ENCODE measurements at places on chromosomes 5 and 9.

DNA sequence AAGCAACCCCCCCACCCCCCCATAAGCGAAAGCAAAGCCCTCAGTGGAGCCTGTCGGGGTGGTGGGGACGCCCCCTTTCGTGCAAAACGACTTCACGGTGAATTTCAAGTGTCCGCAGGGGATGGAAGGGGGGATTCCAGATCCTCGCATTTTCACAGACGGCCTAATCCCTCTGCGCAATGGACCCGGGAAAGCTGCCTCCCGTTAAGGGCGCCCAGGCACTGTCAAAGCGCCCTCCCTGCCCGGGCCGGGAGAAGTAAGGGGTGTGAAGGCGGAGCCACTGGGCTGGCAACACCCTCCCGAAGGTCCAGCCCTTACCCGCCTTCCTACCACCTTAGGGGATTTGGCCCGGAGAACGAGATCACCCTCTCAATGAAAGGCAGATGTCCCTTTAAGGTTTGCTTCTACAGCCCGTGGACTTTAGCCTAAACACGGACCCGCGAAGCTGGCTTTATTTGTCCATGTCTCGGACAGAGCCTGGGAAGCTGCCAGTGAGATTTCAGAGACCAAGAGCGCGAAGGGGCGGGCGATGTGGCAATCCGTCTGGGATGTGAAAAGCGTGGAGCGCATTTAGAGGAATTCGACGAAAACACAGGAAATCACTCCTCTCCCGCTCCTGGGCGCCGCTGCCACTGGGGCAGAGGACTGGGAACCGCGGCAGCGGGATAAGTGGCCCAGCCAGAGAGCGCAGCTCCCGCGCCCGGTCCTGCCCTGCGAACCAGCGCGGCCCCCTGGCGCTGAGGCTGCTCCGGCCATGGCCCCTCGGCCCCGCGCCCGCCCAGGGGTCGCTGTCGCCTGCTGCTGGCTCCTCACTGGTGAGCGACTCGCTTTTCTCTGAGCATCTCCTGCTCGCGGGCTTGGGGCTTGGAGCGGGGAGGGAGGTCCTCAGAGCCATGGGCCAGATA lies at the start of the genes ITGA1 and PELO:
Gene ITGA1, plus strand, starts transcription at position 317 of the 905 bp plus-strand sequence. Its CDS starts 438 bp downstream, at position 755.
Gene PELO, plus strand, starts transcription at position 317 of the 905 bp plus-strand sequence. CDS start 12,479 bp downstream, outside the sequence.
- DNase-seq = peak; percentile 29

DNA sequence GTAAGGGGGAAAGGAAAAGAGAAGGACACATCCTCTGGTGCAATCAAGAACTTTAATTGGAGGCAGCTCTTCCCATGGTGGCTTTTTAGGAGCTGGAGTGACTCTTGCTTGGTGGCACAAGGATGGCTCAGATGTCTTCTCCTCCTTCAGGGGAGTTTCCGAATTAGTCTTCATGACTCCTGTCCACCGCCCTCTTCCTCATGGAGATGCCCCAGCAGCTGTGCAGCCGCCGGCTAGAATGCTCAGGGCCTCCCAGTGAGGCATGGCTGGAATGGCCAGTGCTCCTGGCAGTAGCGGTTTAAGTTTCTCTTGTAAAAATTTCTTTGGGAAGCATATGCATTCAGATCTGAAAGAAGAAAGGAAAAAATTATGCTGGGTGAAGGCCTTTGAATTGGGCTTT lies 8.8 kb upstream of the TEX53 start:
- DNase-seq = no peak

DNA sequence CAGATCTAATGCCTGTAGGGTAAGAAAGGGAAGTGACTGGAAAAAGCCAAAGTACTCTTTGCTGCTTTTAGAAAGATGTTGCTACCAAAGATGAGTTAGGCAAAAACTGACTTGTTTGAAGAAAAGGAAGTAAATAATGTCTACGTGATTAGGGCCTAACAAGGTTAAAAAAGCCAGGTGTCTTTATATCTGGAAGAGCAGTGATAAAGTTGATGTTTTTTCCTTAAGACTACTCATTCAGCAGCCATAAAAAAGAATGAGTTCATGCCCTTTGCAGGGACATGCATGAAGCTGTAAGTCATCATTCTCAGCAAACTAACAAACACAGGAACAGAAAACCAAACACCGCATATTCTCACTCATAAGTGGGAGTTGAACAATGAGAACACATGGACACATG lies 13.5 kb upstream of the AMACR start:
- DNase-seq = no peak

GRCh38 chr5:159894149-159894720 lies 22.0 kb upstream of the ADRA1B start:
- DNase-seq = no peak

DNA sequence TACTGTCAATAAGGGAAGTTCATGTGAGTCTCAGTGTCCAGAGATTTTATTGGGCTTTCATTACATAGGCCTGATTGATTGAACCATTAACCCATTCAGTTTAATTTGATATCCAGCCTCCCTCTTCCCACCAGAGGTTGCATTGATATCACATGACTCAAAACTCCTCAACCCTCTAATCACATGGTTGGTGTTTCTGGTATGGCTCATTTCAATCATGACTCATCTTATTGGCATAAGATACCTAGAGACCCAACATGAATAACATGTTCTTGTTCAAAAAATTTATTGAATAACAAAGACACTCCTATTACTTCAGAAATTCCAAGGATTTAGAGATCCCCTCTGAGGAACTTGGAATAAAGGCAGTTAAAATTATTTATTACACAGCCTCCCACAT lies 982.2 kb downstream of the TLE1 start:
- no peak for DNase-seq

DNA sequence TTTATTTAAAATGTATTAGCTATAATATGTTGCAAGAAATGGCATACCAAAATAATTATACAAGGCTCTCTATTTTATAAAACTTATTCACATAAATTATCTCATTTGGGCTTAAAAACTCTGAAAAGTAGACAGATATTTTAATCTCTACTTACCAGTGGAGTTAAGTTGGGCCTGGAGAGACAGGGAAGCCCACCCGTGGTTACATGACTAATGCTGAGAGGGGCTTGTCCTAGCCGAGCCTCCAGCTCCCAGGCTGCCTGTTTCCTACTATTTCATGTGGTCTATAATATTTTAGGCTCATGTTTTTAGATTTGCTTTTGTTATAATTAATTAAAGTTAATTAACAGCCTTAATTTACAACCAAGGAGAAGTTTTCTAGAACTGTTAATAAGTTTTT lies 20.9 kb upstream of the ASPN start:
- DNase-seq = no peak

DNA sequence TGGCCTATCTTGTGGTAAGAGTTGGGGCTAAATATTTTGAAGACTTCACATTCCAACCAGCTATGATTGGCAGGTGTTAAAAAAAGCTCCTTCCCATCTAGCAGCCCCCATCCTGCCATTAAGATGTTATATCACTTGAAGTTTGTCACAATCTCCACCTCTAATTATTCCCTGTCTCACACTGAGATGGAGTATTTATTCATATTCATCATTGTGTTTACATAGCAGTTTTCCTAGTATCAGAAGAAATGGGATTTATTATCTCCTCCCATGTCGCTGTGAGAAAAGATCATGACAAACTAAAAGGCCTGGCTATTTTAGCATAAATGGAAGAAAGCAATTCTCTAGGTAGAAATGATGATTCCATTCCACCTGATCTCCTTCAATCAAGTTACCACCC lies 653.6 kb downstream of the GABRG2 start:
- no peak for DNase-seq

DNA sequence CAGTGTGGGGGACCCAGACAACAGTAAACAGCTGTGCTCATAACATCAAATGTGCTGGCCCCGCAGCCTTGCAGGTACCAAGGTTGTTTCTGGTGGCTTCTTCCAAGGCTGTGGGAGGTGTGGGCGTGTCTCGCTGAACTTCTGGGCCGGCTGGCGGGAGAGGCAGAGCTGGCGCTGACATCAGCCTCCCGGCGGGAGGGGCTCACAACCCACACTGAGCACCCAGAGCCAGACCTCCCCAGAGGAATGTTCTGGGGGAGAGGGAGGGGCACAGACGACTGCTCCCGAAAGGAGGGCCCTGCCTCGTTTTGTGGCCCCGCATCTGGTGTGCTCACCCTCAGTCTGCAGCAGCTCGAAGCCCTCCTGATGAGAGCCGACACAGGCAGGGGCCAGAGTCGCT lies 6.9 kb upstream of the SLC12A7 start:
- no peak for DNase-seq

GRCh38 chr5:175021841-175022625 lies 297.7 kb downstream of the MSX2 start:
- no peak for DNase-seq

GRCh38 chr5:172721455-172722326 lies 49.3 kb downstream of the DUSP1 start:
- no peak for DNase-seq

DNA sequence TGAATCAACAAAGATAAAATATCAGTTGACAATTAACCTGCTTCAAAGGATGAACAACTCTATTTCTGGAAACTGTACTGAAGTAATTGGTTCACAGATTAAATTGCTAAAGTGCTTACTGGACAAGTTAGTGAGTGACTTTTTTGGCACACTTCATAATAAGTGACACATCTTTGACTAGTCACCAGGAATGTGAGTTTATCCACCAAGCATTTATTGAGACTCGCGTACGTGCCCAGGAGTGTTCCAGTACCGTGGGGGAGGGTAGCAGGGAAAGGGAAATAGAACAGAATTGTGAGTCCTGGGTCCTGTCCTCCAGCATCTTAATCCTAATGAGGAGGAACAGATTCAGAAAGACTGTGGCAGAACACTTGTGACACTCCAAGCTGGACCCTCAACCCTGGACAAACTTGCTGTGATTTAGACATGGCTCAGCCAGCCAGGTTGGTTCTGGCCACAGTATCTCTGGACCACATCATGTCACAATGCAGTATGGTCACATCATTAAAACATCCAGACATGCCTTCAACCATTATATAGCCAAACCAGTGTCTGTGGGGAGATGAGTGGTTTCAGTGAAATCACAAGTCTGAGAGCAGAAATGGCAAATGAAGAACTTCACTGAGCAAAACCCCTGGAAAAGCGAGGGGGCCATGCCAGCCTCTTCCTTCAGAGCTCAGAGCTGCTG lies 623.1 kb downstream of the BNC2 start:
- DNase-seq = no peak

- no peak for DNase-seq
Measured at GRCh38 chr9:92617951-92618510, 51.9 kb downstream of the IPPK start.

DNA sequence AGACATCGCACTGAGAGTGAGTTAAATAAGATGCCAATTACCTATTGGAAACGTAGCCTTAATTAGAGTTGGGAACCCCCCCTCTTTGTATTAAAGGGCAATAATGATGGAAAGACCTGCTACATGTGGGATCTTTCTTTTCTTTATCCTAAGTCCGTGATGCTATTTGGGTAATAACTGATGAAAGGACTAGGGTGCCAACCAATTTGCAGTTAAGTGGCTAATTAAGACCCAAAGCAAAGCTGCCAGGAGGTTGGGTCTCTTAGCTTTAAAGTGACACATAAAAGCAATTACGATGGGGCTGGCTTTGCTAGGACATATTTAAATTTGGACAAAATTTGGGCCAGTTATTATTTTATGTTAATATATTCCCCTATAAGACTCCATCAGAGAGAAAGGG lies 728.8 kb downstream of the NR2F1-AS1 start:
- DNase-seq = no peak

- DNase-seq = no peak
Measured at GRCh38 chr9:123756484-123757106, 173.3 kb downstream of the DENND1A start.

DNA sequence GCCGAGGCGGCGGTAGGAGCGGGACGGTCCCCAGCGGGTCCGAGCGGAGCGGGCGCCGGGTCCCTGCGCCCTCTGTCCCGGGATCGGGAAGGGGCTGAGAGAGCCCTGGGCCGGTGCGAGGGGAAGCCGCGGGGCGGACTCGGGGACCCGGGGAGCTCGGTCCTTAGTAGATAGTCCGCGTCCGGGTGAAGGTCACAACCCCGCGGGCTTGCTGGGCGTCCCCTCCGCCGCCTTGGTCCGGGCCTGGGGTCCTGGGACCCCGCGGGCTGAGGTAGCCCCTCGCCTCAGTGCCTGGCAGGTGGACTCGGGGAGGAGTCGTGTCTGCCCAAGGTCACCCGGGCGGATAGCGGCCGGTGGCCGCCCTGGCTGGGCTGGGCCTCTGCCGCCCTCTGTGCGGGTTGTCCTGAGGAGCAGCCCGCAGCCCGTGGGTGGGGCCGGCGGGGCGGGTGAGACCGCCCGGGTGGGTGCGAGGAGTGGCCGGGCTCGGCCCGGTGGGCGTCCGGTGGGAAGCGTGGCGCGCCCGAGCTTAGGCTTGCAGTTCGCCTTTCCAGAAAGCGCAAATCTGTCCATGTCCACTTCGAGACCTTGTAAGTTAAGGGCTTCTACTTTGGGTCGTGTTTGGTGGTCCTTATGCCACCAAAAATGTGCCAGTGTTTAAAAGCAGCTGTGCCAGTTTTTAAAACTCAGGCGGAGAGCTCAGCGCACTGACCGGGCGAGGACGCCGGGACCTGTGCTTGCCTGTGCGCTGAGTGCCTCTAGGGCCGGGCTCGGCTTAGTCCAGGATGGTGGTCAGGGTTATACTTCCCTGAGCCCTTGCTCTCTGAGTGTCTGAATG lies 554 bp downstream of the SDHA start:
- DNase-seq = no peak

DNA sequence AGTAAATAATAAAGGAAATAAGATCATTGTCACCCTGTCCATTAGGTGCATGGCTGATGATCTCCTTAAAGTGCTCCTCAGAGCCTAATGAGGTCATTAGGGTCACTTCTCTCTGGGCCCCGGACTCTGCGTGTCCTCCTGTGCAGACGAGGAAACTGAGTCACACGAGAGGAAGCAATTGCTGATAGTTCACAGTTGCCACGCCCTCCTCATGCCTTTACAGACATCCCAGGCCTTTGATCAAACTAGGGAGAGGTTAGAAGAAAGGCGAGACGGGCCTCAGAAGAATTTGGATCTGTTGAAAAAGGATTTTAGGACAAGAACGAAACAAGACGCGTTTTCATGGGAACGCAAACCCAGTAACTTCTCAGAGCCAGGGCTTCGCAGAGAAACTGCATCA lies 32.0 kb upstream of the MSX2 start:
- no peak for DNase-seq

- DNase-seq = no peak
Measured at GRCh38 chr5:91126888-91127287, 256.2 kb downstream of the ARRDC3 start.

DNA sequence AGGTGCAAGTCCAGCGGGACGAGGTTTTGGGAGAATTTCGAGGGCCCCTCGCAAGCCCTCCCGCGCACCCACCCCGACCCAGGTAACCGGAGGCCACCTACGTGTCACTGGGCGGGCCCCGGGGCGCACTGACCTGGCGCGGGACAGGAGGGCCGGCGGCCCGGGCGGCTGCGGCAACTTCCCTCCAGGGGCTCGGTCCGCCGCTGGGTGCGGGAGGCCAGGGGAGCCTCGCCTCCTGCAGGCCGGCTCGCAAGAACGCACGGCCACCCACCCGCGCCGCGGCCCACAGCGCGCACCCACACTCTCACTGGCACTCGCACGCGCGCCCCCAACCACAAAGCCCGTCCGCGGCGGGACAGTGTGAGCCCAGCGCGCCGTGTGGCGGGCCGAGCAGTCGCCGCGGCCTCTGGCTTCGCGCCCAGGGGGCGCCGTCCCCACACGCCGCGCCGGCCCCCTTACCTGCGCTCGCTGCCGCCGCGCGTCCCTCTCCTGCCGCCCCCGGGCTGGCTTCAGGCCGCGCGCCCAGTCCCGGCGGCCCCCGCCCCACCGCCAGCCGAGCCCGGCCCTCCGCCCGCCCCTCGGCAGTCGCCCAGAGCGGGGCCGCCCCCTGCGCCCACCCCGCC lies 451 bp downstream of the LPAR1 start:
- DNase-seq = no peak

GRCh38 chr5:165258197-165258771 lies 1752.9 kb downstream of the MAT2B start:
- no peak for DNase-seq
